Motor neuron (in vitro differentiated cells): ENCODE measurements at places on chromosomes 1 and 21.
A peak's percentile ranks its signal among the peaks of the same experiment; 100 is the strongest.

GRCh38 chr1:219651993-219652392 is 39.1 kb upstream of the ZC3H11B start:
- no peak for ATAC-seq

- no peak for ATAC-seq
Measured at GRCh38 chr1:245155272-245156040, 671 bp downstream of the KIF26B start.

GRCh38 chr1:227910511-227911153 is 37.1 kb downstream of the WNT9A start:
- ATAC-seq = no peak

GRCh38 chr1:36927826-36928225 is 106.5 kb downstream of the GRIK3 start:
- ATAC-seq = peak; percentile 46

DNA sequence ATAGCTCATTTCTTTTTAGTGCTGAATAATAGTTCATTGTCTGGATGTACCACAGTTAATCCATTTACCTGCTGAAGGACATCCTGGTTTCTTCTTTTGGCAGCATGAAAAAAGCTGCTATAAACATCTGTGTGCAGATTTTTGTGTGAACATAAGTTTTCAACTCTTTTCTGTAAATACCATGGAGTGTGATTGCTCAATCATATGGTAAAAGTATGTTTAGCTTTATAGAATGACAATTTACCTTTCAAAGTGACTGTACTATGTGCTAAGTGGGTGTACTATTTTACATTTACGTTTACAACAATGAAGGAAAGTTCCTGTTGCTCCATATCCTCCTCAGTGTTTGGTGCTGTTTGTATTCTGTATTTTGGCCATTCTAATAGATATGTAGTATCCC is 49.0 kb downstream of the RUNX3 start:
- ATAC-seq = no peak

DNA sequence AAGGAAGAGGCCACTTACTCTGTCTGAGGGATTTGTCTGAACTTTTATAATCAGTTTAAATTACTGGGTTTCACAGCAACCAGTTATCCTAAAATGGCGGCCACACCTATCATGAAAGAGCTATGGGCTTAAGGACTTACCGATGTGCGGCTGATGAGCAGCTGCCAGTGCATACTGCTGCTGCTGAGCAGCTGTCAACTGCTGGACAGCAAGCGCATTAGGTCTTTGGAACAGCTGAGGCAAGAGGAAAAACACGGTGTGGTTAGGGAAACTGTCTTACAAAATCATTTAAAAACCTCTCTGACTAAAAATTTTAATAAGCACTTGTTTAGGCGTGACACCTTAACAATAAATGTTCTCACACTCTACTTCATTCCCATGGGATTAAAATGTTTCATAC is 72.6 kb upstream of the SDC3 start:
- no peak for ATAC-seq

- no peak for ATAC-seq
Measured at GRCh38 chr1:175824079-175824478, 80.7 kb upstream of the TNR start.

DNA sequence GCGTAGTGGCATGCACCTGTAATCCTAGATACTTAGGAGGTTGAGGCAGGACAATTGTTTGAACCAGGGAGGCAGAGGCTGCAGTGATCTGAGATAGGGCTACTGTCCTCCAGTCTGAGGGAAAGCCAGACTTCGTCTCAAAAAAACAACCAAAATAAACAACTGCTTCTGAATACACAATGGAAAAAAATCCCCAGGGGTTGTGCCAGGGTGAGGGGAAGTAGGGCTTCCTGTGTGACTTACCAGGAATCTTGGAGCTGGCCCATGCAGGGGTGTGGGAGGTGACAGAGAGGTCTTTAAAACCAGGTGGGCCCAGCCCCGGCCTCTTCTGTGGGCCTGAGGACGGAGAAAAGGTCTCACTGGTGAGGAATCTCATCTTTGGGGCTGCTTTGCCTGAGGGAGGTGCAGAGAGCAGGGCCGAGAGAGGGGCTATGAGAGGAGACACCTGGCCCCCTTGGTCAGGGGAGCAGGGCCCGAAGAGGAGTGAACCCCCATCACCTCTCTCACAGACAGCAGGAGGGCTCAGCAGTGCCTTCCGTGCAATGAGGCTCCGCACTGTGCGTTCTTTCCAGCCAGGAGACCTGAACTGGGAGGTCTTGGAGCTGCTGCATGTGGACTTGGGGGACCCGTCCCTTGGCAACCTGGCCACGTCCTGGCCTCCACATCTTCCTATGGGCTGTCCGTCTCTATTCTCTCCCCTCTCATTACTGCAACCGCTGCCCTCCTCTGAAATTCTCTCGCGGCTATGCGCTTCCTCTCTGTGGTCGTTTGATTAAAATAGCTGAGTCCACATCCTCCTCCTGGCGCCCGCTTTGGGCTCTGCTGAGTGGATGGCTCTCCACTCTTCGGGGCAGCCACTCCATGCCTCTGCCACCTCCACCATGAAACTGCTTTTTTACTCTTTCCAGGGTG is 10.7 kb downstream of the PLA2G5 start:
- ATAC-seq = no peak

DNA sequence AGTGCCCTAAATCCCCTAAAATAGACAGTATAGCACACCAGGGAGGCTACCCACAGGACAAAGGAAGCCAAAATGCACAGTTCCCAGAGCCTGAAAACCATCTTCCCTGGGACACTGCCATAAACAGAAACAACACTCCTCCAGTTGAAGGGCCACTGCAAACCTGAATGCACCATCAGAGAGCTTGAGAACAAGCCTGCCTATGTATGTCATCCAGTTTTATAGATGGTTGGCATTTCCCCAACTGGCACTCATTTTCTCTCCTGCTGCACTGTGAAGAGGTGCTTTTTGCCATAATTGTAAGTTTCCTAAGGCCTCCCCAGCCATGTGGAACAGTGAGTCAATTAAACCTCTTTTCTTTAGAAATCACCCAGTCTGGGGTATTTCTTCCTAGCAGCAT is 169.0 kb downstream of the AGBL4 start:
- no peak for ATAC-seq

DNA sequence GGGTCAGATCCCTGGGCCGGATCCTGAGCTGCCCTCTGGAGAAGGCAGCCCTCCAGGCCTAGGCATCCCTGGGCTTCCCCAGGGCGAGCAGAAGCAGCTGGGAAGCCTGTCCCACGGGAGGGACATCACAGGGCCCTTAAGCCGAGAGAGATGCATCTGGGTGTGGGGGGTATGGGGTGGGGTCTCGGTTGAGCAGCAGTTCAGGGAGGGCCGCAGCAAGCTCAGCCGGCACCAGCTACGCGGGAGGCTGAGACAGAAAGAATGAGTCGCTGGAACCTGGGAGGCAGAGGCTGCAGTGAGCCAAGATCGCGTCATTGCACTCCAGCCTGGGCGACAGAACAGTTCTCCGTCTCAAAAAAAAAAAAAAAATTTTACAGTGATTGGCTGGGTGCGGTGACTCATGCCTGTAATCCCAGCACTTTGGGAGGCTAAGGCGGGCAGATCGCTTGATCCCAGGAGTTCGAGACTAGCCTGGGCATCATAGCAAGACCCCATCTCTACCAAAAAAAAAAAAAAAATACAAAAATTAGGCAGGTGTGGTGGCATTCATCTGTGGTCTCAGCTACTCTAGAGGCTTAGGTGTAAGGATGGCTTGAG is 37.7 kb downstream of the RRP1 start:
- ATAC-seq = peak; percentile 23

DNA sequence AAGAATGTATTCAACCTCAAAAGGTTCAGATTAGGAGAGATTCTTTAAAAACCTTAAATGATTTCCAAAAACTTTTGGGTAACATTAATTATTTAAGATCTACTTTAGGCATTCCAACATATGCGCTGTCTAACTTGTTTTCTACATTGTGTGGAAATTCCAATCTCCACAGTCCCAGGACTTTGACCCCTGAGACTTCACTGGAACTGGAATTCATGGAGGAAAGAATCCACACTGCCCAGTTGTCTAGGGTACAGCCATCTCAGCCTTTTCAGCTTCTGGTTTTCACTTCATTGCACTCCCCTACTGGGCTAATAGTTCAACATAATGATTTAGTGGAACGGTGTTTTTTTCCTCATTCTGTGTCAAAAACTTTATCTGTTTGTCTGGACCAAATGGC is 161.5 kb downstream of the IER5 start:
- ATAC-seq = no peak

- ATAC-seq = no peak
Measured at GRCh38 chr1:6163191-6163972, 16.7 kb downstream of the CHD5 start.

- ATAC-seq = peak; percentile 19
Measured at GRCh38 chr1:21565285-21565684, 56.1 kb downstream of the ALPL start.

GRCh38 chr1:165671526-165671925 is 26.8 kb downstream of the ALDH9A1 start:
- no peak for ATAC-seq

DNA sequence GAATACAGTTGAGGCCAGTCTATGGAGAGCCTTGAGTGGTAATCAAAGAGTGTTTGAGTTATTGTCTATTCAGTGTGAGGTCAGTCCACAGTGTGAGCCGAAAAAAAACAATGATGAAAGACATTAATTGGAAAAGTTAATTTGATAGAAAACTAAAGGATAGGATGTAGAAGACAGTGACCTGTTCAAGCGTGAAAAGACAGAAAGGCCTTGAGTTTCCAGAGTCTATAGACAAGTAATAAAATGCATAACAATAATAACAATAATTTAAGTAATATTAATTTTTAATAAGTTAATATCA is 90.4 kb downstream of the SLC30A10 start:
- ATAC-seq = no peak

DNA sequence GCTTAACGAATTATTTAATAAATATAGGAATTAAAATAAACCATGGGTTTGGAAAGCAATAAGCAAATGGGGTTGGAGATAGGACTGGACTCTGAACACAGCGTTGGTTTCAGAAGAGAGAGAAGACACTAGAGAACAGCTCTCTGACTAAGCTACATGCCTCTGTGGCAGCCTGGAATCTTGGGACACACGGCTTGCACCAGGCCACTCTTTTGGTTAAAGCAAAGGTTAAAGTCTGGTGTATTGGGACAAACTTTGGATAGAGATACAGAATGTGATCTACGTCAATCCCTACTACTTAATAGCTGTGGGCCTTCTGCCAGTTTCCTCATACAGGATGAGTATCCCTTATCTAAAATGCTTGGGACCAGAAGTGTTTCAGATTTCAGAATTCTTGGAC is 49.7 kb upstream of the HSD17B7 start:
- ATAC-seq = no peak

DNA sequence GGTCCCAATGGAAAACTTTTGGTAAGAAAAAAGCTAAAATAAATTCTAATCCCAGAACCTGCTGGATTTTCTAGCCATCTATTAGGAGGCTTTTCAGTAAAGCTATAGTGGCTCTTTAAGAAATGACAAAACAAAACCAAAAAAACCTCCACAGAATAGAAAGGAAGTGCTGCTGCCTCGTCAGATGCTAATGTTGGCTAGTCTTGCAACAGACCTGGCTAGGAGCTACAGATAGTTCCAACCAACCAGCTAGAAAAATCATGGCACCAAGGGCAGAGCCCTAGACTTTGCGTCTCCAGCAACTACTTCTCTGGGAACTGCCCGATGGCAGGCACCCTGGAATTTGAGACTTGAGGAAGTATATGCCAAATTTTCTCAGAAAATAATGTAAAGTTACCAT is 7.6 kb downstream of the CD101 start:
- ATAC-seq = no peak

DNA sequence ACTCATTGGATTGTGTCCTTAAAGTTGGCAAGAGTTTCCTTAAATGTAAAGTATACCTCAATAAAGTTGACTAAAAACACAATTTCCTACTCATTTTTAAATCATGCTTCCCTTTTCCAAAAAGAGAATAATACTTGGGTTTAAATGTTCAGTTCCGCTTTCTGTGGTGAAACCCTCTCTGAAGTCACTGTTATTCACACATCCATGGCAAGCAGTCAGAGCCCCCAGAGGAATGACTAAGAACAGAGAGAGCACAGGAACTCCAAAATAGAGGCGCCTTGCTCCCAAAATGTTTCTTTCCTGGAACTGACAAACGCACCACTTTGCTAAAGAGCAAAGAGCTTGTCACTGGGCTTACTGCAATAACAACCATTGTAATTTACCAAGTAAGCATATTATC is 142.5 kb downstream of the TIAM1 start:
- ATAC-seq = no peak

- no peak for ATAC-seq
Measured at GRCh38 chr1:118783095-118783758, 204.9 kb downstream of the TBX15 start.

DNA sequence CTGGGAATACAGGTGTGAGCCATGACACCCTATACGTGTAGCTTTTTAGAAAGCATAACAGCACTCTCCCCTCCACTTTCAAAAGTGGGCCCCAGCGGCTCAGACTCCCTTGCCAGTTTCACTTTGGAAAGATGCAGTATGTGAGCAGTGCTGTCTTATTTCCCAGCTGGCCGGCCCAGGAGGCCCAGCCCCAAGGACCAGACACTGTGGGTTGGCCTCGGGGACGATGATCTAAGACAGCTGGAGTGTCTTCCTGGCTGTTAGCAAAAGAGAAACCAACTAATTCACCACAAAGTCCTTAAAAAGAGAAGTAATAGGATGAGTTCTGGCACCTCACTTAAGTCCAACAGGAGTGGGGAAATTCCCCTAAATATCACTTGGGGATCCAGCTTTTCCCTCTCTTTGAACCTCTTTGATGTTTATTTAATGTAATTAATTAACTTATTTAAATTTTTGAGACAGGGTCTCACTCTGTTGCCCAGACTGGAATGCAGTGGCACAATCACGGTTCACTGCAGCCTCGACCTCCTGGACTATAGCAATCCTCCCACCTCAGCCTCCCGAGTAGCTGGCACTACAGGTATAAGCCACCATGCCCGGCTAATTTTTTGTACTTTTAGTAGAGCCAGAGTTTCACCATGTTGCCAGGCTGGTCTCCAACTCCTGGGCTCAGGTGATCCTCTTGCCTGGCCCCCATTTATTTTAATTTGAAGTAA is 17.6 kb upstream of the CLIC4 start:
- ATAC-seq = peak; percentile 31

DNA sequence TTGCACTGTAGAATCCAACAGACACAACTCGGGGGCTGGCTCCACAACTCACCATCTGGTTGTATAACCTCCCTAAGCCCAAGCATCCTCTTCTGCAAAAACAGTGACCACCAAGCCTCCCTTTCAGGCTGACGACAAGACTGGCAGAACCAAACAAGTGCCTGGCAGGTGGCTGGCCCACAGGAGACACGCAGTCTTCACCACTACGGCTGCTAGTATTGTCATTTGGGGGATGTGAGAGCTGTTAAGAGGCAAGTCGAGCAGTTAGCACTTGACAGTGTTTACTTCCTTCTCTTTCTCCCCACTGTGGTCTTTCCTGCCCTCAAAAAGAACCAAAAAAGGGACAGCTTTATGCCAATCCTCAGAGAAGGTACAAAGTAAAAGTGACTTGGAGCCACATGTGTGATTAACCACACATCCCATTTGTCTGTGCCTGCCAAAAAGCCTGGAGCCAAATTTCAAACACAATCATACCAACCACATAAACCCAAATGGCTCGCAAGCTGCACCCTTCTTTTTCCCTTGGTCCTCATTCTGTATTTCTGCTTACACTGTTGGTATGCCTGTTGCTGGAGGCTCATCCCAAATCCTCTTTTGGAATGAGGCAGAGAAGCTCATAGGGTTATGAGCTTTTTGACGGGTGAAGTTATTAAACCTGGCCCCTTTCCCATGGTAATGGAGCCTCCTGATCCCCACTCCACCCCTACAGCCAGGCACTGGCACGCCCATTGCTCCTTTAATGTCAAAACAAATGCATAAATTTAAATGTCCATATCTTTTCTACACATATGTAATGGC is 94.1 kb downstream of the TGFBR3 start:
- no peak for ATAC-seq

GRCh38 chr1:34761776-34762307 is 2.3 kb downstream of the GJB4 start:
- no peak for ATAC-seq

- ATAC-seq = no peak
Measured at GRCh38 chr1:17218939-17219338, 14.0 kb downstream of the PADI1 start.
